ENCODE measurements at places on chromosomes 16 and 17. TPM values are rescaled to one million over a fixed set of nuclear protein-coding genes. Genes with fewer than 3 reads are reported as not detected.

The RRAD gene
- polyA plus RNA-seq = 176 TPM

The CTRB1 gene
- 1.0 TPM for polyA plus RNA-seq

The PHOSPHO1 gene
- polyA plus RNA-seq = 1.1 TPM

The TMIGD1 gene
- polyA plus RNA-seq = not detected

The TSPOAP1 gene
- polyA plus RNA-seq = 1.6 TPM

The SPIRE2 gene
- polyA plus RNA-seq = 0.52 TPM

The SYNGR3 gene
- 2.5 TPM for polyA plus RNA-seq

The GDPD1 gene
- polyA plus RNA-seq = 1.0 TPM

The SREBF1 gene
- polyA plus RNA-seq = 49.0 TPM

The NPW gene
- polyA plus RNA-seq = 0.54 TPM

The TRPV3 gene
- 0.19 TPM for polyA plus RNA-seq

The RHBDL1 gene
- 7.4 TPM for polyA plus RNA-seq

The KRTAP4-1 gene
- not detected for polyA plus RNA-seq

Data from heart right ventricle (tissue), 16 donors.